Stimulated activated CD8-positive, alpha-beta memory T cell treated with anti-CD3 and anti-CD28 coated beads, Interleukin-4, amount 100 ng/mL, for 4 hours (primary cell): ENCODE measurements at places on chromosomes 4 and X.

- no peak for DNase-seq
These were observed 866 bp upstream of the EMD start for GRCh38 chrX:154378059-154378798.

- no peak for DNase-seq
These were observed 64.4 kb downstream of the TBL1X start for GRCh38 chrX:9529223-9529622.

- no peak for DNase-seq
These were observed 122.9 kb downstream of the RS1 start for GRCh38 chrX:18548996-18549395.

DNA sequence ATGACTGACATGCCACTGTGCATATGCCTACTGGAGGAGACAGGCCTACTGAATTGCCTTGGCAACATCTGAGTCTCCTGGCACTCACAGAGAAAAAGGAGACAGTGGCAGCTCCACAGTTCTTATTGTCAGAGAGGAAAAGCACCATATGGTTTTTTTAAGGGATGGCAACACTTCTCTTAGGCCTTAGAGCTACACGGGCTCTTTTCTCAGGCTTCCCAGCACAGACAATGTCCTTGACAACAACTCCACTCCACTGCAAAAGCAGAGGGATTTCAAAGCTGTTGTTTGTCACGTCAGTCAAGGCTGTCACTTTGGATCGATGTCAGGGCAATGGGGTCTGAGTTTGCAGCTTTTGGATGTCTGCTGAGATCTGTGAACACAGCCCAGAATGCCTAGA lies 4.7 kb upstream of the CLCN4 start:
- no peak for DNase-seq

- no peak for DNase-seq
These were observed 71.2 kb downstream of the ZNF827 start for GRCh38 chr4:145867406-145867805.
